Spinal cord (tissue), 10 donors: ENCODE measurements at places on chromosomes 11 and 22.
A peak's percentile ranks its signal among the peaks of the same experiment; 100 is the strongest.

GRCh38 chr22:45202333-45203149 lies 38.2 kb downstream of the KIAA0930 start:
- H3K36me3 ChIP-seq = peaks cover 82% of the 10 kb centered on the region
- no peak for DNase-seq
- no peak overlapping the region for H3K27ac ChIP-seq
- no peak overlapping the region for H3K4me3 ChIP-seq

- no peak overlapping the region for H3K27ac ChIP-seq
- H3K27me3 ChIP-seq = no peaks in the 10 kb centered on the region
- no peak overlapping the region for H3K4me3 ChIP-seq
- H3K4me1 ChIP-seq = no peaks in the 10 kb centered on the region
Measured at GRCh38 chr11:128335729-128336128, 251.6 kb downstream of the ETS1 start.

DNA sequence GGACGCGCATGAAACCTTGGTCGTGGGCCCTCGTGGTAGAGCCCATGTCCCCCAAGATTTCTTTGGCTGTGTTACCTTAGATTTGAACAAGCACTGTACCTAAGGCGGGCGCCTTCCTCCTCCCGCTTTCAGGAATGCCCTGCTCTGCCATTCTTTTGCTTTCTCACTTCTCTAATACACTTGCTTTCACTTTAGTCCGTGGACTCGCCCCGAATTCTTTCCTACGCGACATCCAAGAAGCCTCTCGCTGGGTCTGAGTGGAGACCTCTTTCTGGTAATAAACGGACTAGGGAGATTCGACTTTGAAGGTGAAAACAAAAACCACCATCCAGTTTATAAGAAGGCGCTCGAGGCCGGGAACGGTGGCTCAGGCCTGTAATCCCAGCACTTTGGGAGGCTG lies 1.2 kb upstream of the NUP50 start:
- H3K27ac ChIP-seq = no peak overlapping the region
- no peak for DNase-seq
- peaks cover 3% of the 10 kb centered on the region for H3K36me3 ChIP-seq
- peaks cover 21% of the 10 kb centered on the region for H3K4me1 ChIP-seq
- no peaks in the 10 kb centered on the region for H3K27me3 ChIP-seq
- H3K4me3 ChIP-seq = peak overlapping the region; percentile 5

DNA sequence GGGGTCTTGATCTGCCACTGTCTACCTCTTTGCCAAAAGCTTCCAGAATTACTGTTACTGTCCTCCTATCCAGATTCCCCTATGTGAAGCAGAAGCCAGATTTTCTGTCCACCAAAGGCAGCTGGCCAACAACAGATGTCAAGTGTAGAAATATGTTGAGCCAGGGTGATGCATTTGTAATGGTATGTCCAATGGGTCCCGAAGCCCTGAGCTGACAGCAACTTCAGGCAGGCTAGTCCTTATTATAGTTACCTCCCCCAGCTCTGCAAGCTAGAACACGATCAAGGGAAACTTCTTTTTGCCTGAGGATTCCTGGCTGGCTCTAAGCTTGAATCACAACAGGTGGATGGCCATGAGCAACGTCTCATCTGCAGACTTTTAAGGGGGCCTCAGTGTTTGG lies 10.2 kb downstream of the PAMR1 start:
- no peaks in the 10 kb centered on the region for H3K36me3 ChIP-seq
- DNase-seq = no peak
- no peak overlapping the region for H3K27ac ChIP-seq
- H3K27me3 ChIP-seq = no peaks in the 10 kb centered on the region

GRCh38 chr22:17802411-17802810 lies 28.1 kb upstream of the BID start:
- H3K27ac ChIP-seq = no peak overlapping the region
- peaks cover 3% of the 10 kb centered on the region for H3K4me1 ChIP-seq
- H3K36me3 ChIP-seq = peaks cover 71% of the 10 kb centered on the region
- H3K4me3 ChIP-seq = no peak overlapping the region
- H3K27me3 ChIP-seq = no peaks in the 10 kb centered on the region

DNA sequence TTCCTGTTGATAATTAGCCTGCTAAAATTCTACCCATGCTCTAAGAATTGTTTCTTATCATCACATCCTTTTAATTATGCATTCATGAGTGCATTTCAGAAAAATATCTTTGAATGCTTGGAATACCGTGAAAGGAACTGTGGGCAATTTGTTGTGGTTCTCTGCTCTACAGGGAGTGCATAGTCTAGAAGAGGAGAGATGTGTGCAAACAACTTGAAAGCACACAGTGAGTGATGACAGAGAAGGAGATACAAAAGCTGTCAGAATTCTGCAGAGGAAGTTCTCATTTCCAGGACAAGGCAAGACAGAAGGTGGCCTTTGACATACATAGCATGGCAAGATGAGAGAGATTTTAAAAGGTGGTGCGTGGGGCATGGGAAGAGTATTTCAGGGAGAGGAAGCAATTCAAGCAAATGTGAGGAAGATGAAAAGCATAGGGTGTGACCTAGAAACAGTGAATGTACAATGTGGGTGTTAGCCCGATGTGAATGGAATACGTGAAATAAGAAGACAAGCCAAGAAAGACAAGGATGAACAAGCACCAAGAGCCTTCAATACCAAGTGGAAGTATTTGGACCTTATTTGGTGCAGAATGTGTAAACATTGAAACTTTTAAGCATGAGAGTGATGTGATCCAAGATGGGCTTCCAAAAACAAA lies 5.0 kb downstream of the MMP8 start:
- H3K27ac ChIP-seq = no peak overlapping the region
- DNase-seq = no peak
- no peak overlapping the region for H3K4me3 ChIP-seq
- no peaks in the 10 kb centered on the region for H3K36me3 ChIP-seq
- no peaks in the 10 kb centered on the region for H3K4me1 ChIP-seq

- H3K36me3 ChIP-seq = no peaks in the 10 kb centered on the region
- no peaks in the 10 kb centered on the region for H3K27me3 ChIP-seq
- no peak for DNase-seq
- H3K27ac ChIP-seq = no peak overlapping the region
Measured at GRCh38 chr22:41047801-41048211, 44.6 kb upstream of the EP300 start.

GRCh38 chr11:46290598-46291309 lies 13.3 kb downstream of the CREB3L1 start:
- peaks cover 34% of the 10 kb centered on the region for H3K4me1 ChIP-seq
- no peaks in the 10 kb centered on the region for H3K27me3 ChIP-seq
- no peak for DNase-seq
- H3K27ac ChIP-seq = peak overlapping the region; percentile 86

GRCh38 chr11:130070109-130070845 lies 583 bp downstream of the APLP2 start:
- DNase-seq = no peak
- H3K36me3 ChIP-seq = no peaks in the 10 kb centered on the region

GRCh38 chr22:38751422-38752346 lies 4.1 kb downstream of the SUN2 start:
- H3K27me3 ChIP-seq = no peaks in the 10 kb centered on the region
- no peak for DNase-seq
- H3K4me1 ChIP-seq = peaks cover 28% of the 10 kb centered on the region
- H3K4me3 ChIP-seq = no peak overlapping the region
- H3K27ac ChIP-seq = no peak overlapping the region
- H3K36me3 ChIP-seq = peaks cover 56% of the 10 kb centered on the region

- H3K27ac ChIP-seq = no peak overlapping the region
- H3K4me1 ChIP-seq = no peaks in the 10 kb centered on the region
- no peaks in the 10 kb centered on the region for H3K27me3 ChIP-seq
- H3K4me3 ChIP-seq = no peak overlapping the region
- DNase-seq = no peak
Measured at GRCh38 chr11:15497366-15497765, 382.6 kb downstream of the INSC start.

DNA sequence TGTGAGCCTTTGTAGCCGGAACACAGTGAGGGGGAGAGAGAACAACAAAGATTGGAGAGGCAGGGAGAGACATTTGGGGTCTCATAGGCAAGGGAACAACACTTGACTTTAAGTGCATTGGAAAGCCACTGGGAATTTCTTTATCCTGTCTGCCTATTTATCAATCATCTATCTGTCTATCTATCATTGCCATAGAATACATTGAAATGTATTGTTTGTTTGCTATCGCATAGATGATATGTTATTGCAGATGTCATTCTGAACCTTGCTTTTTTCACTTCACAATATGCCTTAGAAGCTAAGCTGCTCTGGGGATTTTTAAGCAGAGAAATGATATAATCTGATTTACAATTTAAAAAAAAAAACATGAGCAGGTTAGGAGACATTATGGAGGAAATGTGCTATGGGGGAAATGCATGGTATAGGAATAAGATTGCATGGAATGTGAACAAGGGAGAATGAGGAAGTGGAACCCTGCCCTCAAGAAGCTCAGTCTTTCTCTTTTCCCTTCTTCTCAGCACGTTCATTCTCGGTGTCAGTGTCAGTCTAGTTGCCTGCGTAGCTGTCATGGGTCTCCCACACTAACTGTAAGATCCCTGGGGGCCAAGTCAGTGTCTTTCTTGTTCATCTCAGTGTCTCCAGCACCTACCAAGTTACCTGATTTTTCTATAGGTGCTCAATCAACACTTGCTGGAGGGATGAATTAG lies 158.7 kb upstream of the ARHGAP20 start:
- H3K36me3 ChIP-seq = no peaks in the 10 kb centered on the region
- H3K27ac ChIP-seq = no peak overlapping the region
- no peaks in the 10 kb centered on the region for H3K27me3 ChIP-seq
- no peak for DNase-seq
- H3K4me3 ChIP-seq = no peak overlapping the region
- no peaks in the 10 kb centered on the region for H3K4me1 ChIP-seq

- H3K36me3 ChIP-seq = peaks cover 98% of the 10 kb centered on the region
- no peak overlapping the region for H3K27ac ChIP-seq
- peaks cover 38% of the 10 kb centered on the region for H3K4me1 ChIP-seq
- H3K4me3 ChIP-seq = no peak overlapping the region
- no peak for DNase-seq
- H3K27me3 ChIP-seq = no peaks in the 10 kb centered on the region
Measured at GRCh38 chr11:61728066-61728939, 24.1 kb upstream of the MYRF start.

- H3K27me3 ChIP-seq = no peaks in the 10 kb centered on the region
- H3K4me3 ChIP-seq = no peak overlapping the region
- H3K36me3 ChIP-seq = peaks cover 68% of the 10 kb centered on the region
- H3K27ac ChIP-seq = no peak overlapping the region
- H3K4me1 ChIP-seq = peaks cover 22% of the 10 kb centered on the region
Measured at GRCh38 chr11:72711141-72711540, 36.9 kb upstream of the PDE2A start.

DNA sequence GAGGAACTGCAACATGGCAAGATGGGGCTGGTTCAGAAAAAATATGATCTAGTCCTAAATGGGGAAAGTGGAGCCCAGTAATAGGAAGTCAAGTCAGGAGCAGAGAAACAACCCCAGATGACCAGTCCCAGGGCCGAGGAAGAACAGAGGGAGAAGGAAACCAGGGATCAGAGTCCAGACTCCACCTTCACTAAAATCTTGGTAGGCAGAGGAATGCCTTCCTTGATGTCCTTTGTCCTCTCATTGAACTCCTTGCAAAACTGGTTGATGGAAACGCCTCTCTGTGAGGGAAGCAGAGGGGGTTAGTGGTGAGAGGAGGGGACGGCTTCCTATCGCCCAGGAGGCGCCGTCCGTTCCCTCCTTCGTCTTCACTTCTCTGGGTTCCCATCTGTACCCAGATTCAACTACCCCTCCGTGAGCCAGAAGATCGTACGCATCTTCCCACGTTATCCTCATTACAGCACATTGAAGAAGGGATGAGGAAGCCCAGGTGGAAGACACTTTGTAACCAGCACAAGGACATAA lies 607 bp downstream of the MRPL11 start:
- peak overlapping the region; percentile 76 for H3K4me3 ChIP-seq
- H3K27me3 ChIP-seq = no peaks in the 10 kb centered on the region
- peaks cover 25% of the 10 kb centered on the region for H3K36me3 ChIP-seq
- peaks cover 15% of the 10 kb centered on the region for H3K4me1 ChIP-seq
- DNase-seq = no peak

DNA sequence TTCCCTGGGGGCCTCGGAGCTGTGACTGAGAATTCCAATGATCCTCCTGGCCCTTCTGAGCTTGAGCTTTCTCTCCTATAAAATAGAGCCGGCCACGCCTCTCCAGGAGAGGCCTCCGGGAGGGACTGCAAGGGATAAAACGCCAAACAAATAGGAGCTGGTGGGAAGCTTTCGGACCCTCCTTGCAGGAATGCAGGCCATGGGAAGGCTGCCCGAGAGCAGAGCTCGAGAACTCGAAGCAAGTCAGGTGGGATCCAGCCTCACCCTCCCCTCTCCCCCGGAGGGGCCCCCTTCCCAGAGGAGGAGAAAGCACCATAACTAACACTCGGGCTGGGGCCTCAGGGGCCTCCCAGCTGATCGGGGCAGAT lies 34.6 kb downstream of the FLRT1 start:
- no peak overlapping the region for H3K4me3 ChIP-seq
- DNase-seq = no peak
- H3K27ac ChIP-seq = no peak overlapping the region
- no peaks in the 10 kb centered on the region for H3K27me3 ChIP-seq
- peaks cover 74% of the 10 kb centered on the region for H3K4me1 ChIP-seq

- H3K36me3 ChIP-seq = no peaks in the 10 kb centered on the region
Measured at GRCh38 chr11:112348480-112349029, 87.9 kb upstream of the PLET1 start.

- H3K4me3 ChIP-seq = no peak overlapping the region
- H3K4me1 ChIP-seq = peaks cover 10% of the 10 kb centered on the region
- no peak overlapping the region for H3K27ac ChIP-seq
- H3K36me3 ChIP-seq = peaks cover 17% of the 10 kb centered on the region
- DNase-seq = no peak
Measured at GRCh38 chr22:26322179-26322905, 106.7 kb upstream of the ASPHD2 start.

GRCh38 chr11:124233376-124233775 lies 7.5 kb upstream of the OR8G1 start:
- no peak for DNase-seq
- H3K27ac ChIP-seq = no peak overlapping the region
- H3K36me3 ChIP-seq = no peaks in the 10 kb centered on the region
- no peak overlapping the region for H3K4me3 ChIP-seq

DNA sequence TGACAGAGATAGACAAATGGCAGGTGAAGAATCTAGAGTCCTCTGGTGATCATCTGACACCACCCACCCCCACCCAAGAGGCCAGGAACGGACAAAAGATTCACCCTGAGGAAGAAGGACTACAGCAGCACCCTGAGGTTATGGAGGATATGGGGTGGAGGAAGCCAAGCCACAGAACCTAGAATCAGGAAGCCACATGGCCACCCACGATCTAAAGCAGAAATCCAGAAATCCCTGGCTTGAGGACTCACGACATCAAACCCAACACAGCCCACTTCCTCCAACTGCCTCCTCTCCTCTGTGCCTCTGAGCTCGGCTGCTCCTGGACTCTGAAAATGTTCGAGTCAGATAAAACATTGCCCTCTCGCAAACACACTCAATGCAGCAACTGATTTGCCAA lies 364.3 kb downstream of the SHANK2 start:
- no peak overlapping the region for H3K27ac ChIP-seq
- no peak for DNase-seq
- H3K4me3 ChIP-seq = no peak overlapping the region
- no peaks in the 10 kb centered on the region for H3K36me3 ChIP-seq
